Left lung (tissue), 14 donors: ENCODE measurements at places on chromosomes 1 and 21. TPM values are rescaled to one million over a fixed set of nuclear protein-coding genes. Genes with fewer than 3 reads are reported as not detected.

- DNase-seq: no peak
These were observed 216.8 kb downstream of the KAZN start for GRCh38 chr1:14815175-14815877.

DNA sequence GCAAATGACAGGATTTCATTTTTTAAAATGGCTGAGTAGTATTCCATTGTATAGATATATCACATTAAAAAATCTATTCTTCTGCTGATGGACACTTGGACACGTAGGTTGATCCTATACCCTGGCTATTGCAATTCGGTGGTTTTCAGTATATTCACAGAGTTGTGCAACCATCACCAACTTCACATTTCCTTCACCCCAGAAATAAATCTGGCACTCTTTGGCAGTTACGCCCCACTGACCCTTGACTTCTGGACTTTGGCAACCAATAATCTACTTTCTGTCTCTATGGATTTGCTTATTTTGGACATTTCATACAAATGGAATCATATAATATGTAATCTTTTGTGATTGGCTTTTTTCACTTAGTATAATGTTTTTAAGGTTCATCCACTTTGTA lies 35.9 kb downstream of the MAP3K7CL start:
- DNase-seq: no peak

DNA sequence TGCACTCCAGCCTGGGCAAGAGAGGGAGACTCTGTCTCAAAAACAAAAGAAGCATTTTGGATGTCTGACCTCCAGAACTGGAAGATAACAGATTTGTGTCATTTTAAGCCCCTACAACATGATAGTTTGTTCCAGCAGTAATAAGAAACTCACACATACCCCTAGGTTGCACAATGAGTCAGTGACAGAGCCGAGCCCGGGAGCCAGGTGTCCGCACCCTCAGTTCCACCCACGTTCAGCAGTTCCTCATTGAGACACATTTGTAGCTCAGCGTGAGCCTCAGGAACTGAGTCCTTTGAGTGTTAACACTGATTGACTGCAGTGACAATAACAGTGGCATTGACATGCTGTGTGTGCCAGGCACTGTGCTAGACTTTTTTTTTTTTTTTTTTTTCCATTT lies 19.8 kb downstream of the LRRC38 start:
- no peak for DNase-seq

- DNase-seq: no peak
These were observed 31.6 kb downstream of the RGS5 start for GRCh38 chr1:163170975-163171676.

DNA sequence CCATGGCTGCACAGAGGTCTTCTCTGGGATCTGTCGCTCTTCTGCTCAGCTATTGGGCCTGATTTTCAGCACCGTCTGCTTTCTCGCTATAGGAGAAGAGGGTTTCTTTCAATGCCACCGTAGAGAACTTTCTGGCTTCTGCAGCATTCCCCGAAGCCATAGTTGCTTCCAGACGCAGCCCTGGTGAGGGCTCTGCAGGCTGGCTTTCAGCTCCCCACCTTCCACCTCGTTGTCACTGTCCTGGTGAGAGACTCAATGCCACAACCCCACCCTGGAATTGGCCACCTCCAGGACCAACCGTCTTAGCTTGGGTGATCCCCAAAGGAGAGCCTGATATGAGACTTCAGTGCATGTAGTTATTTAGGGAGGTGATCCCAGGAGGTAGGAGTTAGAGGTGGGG lies 12.0 kb upstream of the PRKCZ start:
- no peak for DNase-seq

The SPATA21 gene
- polyA plus RNA-seq: 0.32 TPM
